ENCODE measurements at places on chromosomes 6 and 20.

DNA sequence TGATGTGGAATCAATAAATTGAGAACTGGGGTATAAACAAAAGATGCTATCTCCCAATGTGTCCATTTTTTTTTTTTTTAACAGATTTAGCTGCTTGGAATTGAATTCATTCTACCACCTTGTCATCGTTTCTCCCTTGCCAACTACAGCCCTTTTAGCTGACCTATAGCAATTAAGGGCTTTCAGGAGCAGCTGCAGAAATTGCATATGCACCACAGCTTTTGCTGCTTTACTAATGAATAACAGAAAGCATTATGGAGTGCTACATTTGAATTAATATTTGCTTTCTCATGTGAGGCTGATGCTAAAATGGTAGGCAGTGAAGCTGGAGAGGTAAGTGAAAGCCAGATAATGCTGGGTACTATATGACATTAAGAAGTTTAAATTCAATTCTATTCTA lies 5.7 kb downstream of the SESN1 start:
- no peak for DNase-seq

GRCh38 chr6:164039954-164040375 lies 625.4 kb downstream of the QKI start:
- no peak for DNase-seq

DNA sequence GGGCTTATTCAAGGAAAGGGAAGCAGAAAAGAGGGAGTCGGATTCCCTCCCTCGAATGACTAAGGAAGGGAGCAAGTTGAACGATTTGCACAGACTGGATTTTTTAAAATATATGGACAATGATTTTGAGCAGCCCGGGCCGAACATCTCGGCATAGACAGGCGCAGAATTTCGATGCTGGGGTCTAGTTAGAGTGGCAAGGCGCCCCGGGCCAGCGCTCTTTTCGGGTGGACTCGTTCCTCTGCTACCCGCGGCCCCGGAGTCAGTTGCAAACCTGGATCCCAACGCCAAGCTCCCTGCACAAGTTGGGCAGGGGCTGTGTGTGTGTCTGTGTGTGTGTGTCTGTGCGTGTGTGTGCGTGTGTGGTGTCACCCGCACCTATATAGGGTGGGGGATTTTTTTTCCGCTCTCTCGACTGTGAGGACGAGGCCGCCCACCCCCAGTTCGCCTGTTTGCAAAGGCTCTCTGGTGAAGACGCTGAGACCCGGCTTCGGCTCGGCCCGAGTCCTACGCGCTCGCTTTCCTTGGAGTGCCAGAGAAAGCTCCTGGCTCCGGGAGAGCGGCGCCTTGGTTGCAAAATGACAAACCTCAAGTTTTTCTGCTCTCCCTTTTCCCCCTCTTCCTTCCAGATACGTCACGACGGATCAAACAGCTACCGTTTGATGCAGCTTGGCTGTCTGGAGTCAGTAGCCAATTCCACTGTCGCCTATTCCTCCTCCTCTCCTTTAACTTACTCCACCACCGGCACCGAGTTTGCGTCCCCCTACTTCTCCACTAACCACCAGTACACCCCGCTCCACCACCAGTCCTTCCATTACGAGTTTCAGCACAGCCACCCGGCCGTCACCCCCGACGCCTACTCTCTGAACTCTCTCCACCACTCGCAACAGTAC lies 1.4 kb downstream of the TFAP2D start:
- no peak for DNase-seq

- DNase-seq: no peak
Measured at GRCh38 chr6:111972745-111973117, 81.2 kb upstream of the CCN6 start.

- peak; percentile 87 for DNase-seq
Measured at GRCh38 chr6:63904650-63905248, 269.1 kb downstream of the PHF3 start.

GRCh38 chr6:84882768-84883766 lies 118.7 kb upstream of the TBX18 start:
- no peak for DNase-seq

DNA sequence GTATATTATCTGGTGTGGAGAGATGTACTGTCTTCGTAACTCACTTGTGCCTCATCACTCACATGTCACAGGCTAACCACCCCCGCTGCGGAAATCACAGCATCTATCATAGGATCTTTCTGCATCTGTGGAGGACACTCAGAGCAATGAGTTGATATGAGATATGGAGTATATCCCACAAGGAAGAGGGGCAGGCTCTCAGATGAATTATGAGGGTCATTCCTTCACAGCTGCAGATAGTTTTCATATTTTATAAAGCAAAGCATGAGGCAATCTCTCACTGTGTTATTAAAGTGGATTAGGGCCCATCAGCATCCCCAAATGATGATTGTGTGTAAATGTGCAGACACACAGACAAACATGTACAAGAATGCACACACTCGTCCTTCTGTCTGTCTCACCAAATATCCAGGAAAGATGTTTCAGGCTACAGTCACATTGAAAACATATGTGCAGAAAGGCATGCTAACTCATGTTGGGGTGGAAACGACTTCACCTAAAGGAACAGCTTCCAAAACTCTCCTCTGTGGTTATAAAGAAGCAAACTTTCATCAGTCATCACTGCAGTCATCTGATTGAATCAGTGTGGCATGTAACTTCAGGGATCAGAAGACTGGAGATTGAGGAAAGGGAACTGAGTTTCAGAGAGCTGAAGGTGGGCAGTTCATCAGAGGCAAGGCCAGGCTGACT lies 164.7 kb downstream of the FOXC1 start:
- peak; percentile 40 for DNase-seq

DNA sequence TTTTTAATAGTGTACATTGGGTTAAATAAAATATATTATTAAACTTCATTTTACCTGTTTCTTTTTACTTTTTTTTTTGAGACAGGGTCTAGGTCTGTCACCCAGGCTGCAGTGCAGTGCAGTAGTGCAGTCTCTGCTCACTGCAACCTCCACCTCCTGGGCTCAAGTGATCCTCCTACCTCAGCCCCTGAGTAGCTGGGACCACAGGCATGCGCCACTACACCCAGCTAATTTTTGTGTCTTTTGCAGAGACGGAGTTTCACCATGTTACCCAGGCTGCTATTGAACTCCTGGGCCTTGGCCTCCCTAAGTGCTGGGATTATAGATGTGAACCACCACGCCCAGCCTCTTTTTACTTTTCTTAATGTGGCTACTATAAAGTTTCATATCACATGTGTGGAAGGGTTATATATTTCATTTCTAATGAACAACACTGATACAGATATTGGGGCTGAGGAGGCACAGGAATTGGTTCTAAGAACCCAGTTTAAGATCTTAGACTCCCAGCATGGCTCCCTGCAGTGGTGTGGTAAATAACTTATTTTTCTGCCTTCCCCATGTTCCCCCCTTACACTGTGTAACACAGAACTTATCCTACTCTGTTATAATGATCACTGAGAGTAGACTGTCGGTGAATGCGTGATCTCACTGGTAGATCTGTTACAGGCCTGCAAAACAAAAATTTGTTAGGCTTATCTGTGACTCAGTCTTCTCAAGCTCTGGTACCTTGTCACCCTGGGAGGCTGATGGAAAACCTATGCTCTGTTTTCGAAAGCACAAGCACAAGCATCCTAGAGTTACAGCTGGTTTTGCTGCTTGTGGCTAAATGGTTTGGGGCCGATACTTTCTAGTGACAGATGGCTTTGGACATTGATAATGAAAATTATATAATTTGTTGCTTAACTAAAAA lies 5.8 kb upstream of the ATXN1 start:
- DNase-seq: no peak

DNA sequence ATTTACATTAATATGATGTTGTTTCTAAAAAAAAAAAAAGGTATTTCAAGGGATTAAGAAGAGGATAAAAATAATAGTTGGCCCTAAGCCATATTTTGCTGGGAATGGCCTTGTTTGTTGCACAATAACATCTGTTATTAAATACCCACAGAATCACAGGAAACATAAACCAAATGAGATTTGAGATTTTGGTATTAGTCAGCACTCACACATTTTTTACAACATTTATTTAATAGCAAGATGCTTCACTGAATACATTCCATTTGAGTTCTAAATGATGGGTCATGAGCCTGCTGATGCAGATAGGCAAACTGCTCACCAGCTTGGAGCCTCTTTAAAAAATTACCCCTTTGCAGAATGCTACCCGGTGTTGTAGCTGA lies 92.9 kb upstream of the ENPP5 start:
- DNase-seq: peak; percentile 12

GRCh38 chr20:48830826-48831318 lies 3.1 kb upstream of the PREX1 start:
- no peak for DNase-seq

- no peak for DNase-seq
Measured at GRCh38 chr6:11918739-11919605, 93.1 kb upstream of the HIVEP1 start.

DNA sequence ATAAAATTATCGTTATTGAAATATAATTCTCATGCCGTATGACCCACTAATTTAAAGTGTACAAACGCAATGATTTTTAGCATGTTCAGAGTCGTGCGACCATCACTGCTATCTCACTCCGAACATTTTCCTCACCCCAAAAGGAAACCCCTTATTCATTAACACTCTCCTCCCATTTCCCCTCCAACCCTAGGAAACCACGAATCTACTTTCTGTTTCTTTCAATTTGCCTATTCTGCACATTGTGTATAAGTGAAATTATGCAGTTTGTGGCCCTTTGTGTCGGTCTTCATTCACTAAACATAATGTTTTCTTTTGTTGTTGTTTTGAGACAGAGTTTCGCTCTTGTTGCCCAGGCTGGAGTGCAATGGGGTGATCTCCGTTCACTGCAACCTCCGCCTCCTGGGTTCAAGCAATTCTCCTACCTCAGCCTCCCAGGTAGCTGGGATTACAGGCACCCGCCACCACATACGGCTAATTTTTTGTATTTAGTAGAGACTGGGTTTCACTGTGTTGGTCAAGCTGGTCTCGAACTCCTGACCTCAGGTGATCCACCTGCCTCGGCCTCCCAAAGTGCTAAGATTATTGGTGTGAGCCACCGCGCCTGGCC lies 99.7 kb upstream of the ZNF217 start:
- no peak for DNase-seq

- no peak for DNase-seq
Measured at GRCh38 chr20:45576995-45577394, 2.1 kb downstream of the WFDC8 start.

- DNase-seq: no peak
Measured at GRCh38 chr6:96659084-96659845, 96.3 kb downstream of the FHL5 start.

- DNase-seq: no peak
Measured at GRCh38 chr6:84777888-84778287, 13.5 kb upstream of the TBX18 start.

GRCh38 chr6:41439524-41440418 lies 104.4 kb downstream of the NCR2 start:
- DNase-seq: no peak

DNA sequence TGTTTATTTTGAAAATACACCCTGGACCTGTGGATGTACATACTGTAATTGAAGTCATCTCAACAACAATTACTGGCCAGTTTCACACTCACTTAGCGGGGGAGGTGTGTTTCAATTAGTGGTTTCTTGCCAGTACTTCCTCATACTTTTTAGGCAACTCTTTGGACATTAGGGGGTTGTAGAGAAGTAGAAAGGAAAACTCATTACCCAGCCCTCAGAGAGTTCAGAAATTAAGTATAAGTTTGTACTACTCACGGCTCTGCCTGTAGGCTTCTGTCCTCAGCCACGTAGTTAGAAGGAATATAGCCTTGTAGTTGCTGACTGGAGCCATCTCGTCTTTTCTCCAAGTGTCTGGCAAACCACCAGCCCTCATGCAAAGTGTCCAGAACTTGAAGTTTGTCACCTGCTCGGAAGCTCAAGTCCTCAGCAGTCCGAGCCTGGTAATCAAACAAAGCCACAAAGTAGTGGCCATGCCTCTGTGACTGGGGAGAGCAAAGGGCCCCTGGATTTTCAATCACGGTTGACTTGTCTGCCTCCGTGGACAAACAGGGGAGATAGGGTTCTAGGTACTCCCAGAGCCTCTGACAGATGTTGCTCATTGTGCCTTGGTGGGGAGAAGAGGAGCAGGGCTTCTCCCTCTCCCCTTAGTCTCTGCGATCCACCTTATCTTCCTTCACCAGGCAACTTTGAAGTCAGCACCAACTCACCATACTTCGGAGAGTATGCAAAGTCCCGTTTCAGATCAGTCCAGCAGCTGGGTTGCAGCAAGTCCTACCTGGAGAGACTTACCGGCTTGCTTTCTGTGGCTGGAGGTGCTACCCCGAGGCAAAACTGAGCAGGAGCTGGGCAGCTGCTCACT lies 749 bp downstream of the FRK start:
- peak; percentile 88 for DNase-seq

DNA sequence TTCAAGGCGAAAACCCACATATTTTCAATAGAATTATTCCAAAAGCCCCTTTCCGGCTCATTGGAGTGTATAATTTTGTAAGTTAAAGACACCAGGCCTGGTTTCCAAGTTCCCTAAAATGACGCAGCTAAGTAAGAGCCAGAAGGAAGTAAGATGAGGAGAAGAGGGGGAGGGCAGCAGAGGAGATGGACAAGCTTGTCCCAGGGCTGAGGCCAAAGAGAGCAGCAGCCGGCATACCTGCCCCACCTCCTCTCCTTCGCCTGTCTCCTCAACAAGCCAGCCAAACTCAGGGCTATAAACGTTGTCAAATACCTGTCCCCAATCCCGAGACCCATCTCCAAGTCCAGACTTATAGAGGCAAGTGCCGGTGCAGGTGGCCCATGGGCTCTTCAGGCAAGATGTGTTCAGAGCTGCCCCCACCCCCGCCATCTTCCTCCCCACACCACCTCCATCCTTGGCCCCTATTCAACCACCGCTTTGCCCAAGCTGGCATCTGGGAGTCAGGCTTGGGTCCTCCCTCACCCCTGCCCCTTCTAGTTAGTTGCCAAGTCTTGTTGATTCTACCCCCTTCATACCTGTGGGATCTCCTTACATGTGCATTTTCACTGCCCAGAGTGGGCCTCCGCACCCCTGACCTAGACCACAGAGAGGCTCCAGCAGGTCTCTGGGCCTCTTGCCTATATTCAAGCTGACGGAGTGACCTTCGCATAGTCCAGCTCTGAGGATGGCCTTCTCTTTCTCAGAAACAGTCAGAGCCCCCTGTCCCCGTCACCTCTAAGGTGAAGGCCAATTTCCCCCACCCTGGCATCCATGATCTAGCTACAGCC lies 75.7 kb upstream of the SIRPA start:
- no peak for DNase-seq

- no peak for DNase-seq
Measured at GRCh38 chr20:44979090-44979621, 12.8 kb downstream of the STK4 start.

Measured in bronchial epithelial cell (primary cell).